Hematopoietic multipotent progenitor cell treated with erythropoietin and hydrocortisone succinate and interleukin-3 and kit ligand, for 4 days (in vitro differentiated cells): ENCODE measurements at places on chromosomes 5 and 9.

DNA sequence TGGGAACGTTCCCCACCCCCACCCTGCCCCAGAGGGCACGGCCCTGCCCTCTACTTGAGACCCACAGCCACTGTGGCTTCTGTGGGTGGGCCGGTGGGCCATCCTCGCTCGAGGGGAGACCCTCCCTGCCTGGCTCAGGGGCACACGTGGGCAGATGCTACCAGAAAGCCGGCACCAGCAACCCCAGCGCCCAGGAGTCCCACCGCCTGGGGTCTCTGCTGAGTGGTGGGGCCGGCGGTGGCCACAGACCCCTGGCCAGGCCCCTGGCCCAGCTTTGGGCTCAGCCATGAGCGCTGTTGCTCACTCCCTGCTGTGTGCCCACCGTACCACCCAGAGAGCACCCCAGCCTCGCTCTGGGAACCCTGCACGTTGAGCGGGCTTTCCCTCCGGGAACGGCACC, 16.5 kb upstream of the NRARP start:
- no peak for DNase-seq

DNA sequence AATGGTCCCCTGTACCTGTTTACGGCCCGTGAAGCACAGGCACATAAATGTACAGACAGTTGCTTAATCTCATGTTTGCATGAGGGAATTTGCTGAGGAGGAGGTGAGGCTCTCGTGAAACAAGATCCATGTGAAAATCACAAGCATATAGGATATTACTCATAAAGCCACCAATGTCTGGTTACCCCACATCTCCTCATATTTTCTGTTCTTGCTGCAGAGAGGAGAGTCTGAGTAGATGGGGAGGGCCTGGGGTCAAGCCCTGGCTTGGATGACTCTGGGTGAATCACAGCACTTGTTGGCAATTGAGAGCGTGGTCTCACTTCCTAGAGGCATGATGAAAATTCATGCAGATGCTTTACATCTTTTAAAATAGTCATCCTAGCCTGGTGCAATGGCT, 975 bp downstream of the AGXT2 start:
- no peak for DNase-seq

- DNase-seq, result no peak
These were observed 35.6 kb upstream of the ADRA1B start for GRCh38 chr5:159880676-159881075.

GRCh38 chr9:86944796-86945727, 2.2 kb downstream of the GAS1 start:
- DNase-seq, result no peak

DNA sequence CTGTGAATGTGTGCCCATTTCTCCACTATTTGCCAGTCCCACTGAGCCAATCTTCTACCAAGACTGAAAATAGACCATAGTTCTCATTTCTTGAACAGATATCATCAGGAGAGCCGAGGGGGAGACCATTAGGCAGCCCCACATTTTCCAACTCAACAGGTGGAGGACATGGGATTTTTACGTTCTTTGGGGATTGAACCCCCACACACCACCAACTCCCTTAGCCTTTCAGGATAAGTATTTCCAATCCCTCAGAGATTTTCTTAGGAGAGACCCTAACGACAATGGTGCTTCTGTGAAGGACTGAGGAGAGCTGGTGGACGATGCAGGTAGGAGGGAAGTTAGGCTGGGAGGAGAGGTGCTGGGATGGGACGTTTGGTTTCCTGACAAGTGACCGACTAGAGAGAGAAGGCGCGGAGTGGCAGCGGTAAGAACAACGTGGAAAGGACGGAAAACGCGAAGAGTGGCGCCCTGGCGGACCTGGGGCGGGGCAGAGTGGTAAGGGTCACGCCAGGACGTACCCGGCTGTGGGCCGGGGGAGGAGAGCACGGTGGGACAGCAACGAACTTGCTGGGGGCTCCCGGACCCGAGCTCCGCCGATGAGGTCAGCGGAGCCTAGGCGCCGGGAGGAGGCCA, 681 bp upstream of the CHSY3 start:
- DNase-seq, result no peak
